Stimulated activated naive CD8-positive, alpha-beta T cell treated with anti-CD3 and anti-CD28 coated beads, Interleukin-15, Interleukin-2, amounts not matched to agents 100 U/mL and 50 U/mL, for 24 hours (primary cell): ENCODE measurements at places on chromosomes 5 and 9.

DNA sequence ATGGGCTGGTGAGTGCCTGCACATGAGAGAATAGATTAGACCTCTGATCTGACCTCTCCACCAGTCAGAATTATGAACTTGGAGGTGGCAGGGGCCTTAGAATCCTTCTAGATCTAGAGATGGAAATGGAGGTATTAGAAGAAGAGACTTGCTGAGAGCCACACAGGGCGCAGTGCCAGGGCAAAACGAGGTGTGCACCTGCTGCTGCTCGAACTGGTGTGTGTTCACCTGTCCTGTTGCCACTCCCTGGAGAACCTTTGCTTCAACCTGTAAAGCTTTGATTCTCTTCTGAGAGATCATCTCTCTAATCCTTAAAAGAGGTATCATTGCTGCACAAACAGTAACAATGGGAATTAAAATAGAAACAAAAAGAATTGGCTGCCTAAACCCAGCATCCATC is 24.9 kb downstream of the FRMPD1 start:
- DNase-seq, result no peak

DNA sequence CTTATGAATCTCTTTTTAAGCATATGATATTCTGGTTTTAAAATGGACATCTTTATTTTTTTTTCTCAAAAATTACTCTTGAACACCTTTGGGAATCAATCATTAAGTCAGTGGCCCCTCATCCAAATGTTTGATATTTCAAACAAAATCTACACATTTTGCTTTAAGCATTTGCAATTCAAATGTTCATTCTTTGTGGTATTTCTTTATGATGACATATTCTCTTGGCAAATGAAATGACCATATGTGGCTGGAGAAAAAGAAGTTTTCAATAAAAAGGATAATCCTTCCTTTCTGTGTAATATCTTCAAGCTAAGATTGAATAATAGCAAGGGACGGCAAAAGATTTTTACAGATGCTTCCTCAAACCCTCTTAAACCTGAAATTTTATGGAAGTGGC is 420.8 kb downstream of the MTRR start:
- DNase-seq, result no peak

GRCh38 chr5:43573058-43573457 is 16.2 kb upstream of the PAIP1 start:
- no peak for DNase-seq

- no peak for DNase-seq
Observed at GRCh38 chr5:130035388-130035787, 131.1 kb downstream of the CHSY3 start.

DNA sequence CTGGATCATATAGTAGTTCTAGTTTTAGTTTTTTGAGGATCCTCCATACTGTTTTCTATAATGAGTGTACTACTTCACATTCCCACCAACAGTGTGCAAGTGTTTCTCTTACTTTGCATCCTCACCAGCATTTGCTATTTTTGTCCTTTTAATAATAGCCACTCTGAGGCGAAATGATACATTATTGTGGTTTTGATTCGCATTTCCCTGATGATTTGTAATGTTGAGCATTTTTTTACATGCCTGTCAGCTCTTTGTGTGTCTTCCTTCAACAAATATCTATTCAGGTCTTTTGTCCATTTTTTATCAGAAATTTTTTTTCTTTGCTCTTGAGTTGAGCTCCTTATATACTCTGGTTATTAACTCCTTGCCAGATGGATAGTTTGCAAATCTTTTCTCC is 114.0 kb downstream of the ADAMTSL1 start:
- DNase-seq, result no peak

- DNase-seq, result no peak
Observed at GRCh38 chr5:15620501-15620900, 120.5 kb downstream of the FBXL7 start.

- DNase-seq, result no peak
Observed at GRCh38 chr9:121206516-121207370, 5.1 kb upstream of the RAB14 start.

DNA sequence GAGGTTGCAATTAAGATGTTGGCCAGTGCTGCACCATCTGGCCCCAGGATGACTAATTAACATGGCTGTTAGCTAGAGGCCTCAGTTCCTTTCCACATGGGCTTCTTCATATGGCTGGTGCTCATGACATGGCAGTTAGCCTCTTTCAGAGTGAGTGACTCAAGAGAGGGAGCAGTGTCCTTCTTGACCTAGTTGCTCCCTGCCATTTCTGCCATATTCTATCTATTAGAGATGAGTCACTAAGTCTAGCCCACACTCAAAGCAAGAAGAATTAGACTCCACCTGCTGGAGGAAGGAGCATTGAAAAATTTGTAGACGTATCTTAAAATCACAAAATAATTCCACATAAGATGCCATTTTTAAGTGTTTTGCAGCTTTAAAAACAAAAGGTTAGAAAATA is 651.2 kb upstream of the CCNG1 start:
- DNase-seq, result no peak
